Foreskin keratinocyte (primary cell): ENCODE measurements at places on chromosomes 16 and 17. TPM values are rescaled to one million over a fixed set of nuclear protein-coding genes. Genes with fewer than 3 reads are reported as not detected.

- DNase-seq: no peak
Observed at GRCh38 chr16:57882792-57883191, 80.5 kb upstream of the KIFC3 start.

- DNase-seq: peak; percentile 82
Observed at GRCh38 chr16:12538667-12539091, 265.0 kb downstream of the CPPED1 start.

DNA sequence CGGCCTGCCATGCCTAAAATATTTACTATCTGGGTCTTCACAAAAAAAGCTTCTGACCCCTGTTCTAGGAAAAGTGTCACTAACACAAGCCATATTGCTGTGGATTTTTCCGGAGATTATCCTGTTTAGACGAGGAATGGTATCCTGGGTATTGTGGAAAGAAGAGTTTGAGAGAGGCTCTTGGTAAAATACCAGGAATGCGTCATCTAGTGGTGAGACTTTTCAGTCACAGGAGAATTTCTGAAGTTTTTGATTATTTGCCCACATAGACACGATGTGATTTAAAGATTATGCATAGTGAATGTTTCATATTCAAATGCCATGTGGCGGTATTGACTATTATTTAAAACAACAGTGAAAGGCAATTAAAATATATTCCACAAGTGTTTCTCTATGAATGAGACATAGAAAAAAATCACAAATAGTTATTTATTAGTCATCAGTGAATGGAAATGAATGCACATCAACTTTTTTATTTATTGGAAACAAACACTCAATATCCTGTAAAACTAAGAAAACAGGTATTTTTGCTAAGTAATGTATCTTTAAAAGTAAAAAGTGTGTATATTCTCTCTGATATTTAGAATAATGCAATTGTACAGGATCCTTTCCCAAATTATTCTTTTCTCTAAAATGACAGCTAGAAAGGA lies 7.8 kb downstream of the KRT28 start:
- peak; percentile 33 for DNase-seq

- no peak for DNase-seq
Observed at GRCh38 chr17:38970128-38970527, 2.9 kb upstream of the FBXO47 start.

The KRT25 gene
- total RNA-seq: not detected in 2 replicates

GRCh38 chr17:4711661-4712181 lies 1.3 kb downstream of the ARRB2 start:
- no peak for DNase-seq

DNA sequence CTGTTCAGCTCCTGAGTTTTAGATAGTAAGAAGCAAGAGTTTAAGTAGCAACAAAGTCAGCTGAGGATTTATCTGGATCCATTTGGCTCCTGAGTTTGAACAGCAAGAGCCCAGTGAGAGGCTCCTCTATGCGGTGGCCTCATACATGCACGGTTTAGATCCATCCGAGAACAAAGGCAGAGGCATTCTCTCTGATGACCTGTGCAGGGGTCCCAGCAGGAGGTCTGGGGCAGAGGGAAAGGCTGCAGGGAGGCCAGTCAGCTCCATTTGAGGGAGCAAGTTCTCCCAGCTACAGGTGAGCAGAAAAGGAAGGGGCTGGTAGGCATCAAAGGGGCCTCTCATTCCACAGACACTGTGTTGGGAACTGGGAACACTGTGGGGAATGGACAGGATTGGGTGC lies 16.5 kb downstream of the PITPNM3 start:
- DNase-seq: no peak

DNA sequence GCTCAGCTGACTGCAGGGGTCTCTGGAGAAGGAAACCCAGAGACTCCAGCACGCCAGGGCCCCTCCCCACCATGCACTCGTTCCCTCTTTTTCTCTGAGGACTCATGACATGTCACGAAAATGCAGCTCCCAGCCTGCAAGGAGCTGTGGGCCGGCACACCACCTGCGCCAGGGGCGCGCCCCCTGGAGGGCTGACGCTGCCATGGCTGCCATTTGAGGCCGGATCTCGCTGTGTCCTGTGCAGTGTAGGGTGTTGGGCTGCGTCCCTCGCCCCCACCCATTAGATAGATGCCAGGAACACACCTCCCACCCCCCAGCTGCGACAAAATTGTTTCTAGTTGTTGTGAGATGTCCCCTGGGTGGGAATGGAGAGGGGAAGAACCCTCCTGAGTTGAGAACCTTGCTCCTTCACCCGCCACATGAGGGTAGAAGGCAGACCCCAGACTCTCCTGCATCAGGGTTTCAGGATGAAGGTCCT lies 8.2 kb downstream of the SYNGR2 start:
- no peak for DNase-seq

DNA sequence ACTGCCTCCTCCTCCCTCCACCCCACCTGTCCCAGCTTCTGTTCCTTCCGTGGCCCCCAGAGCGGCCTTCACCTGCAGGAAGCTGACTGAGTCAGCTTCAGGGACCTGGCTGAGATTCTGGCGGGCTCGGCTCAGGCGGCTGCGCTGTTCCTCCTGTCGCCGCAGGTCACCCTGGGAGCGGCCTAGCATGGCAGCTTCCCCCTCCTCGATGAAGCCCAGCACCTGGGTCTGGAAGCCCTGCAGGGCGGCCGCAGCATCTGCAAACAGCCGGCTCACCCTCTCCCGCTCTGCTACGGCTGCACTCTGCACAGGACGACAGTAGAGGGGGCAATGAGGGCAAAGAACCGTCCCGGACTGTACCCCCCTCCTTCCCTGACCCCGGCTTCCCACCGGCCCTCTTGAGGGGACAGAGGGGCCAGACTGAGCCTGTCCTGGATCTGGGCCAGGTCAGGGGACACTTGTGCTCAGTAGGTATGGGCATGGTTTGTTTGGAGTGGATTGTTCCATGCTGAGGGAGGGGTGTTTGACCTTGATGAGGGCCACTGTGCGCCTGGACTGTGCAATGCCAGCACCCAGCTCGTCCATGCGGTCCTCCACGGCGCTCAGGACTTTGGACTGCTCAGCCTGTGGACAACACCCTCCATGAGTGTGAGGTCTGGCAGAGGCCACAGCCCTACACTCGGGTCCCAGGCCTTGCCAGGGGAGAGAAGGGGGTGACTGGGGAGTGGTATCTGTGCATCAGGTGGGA lies 2.0 kb downstream of the TRIM47 start:
- peak; percentile 49 for DNase-seq

GRCh38 chr17:33049781-33050414 lies 58.3 kb downstream of the SPACA3 start:
- DNase-seq: no peak

The WNT3 gene
- total RNA-seq: 1.2 and 1.3 TPM in 2 replicates

DNA sequence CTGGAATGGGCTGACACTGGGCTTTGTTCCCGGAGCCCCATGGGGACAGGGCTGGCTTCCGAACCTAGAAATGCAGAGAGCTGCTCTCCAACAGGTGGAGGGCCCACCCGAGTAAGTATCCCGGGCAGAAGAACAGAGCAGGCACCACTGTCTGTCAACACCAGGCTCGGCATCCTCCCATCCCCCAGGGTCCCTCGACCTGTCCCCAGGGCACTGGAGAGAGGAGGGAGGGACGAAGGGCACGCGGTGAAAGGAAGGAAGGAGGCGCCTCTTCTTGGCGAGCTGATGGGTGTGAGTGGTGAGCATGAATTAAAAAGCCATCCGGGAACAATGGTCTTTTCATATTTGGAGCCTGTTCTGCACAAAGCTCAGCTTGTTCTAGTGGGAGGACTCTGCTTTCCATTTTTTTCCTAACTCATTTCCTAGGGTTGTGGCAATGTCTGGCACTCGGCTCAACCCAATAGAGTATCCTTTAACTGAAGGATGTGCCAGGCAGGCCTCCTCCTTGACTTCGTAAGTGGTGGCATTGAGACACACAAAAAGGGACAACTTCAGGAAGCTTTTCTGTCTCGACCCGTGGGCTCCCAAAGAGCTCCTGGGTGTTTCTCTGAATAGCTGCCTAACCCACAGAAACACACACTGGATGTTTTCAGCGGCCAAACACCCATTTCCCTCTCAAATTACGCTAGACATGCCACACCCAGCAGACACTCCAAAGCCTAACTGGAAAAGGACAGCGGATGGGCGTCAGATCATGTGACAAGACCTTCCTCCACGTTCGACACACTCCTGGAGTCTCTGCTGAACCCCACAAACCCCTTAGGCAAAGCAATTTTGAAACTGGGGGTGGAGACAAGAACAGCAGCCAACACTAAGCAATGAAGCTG lies 47.7 kb downstream of the ZFHX3 start:
- no peak for DNase-seq

GRCh38 chr17:7947651-7948050 lies 15.6 kb downstream of the CNTROB start:
- no peak for DNase-seq

The SPIRE2 gene
- 2.2 and 2.6 TPM in 2 replicates for total RNA-seq

GRCh38 chr16:17552351-17552750 lies 81.6 kb upstream of the XYLT1 start:
- DNase-seq: peak; percentile 91
